B cell (primary cell): ENCODE measurements at places on chromosomes 3 and 15. TPM values are rescaled to one million over a fixed set of nuclear protein-coding genes. Genes with fewer than 3 reads are reported as not detected.

GRCh38 chr3:113055201-113055600 lies 64.4 kb downstream of the GTPBP8 start:
- DNase-seq, result no peak

The CCDC191 gene
- total RNA-seq, result 47.9 and 52.5 TPM in 2 replicates

- no peak for DNase-seq
These were observed 609.7 kb downstream of the MCTP2 start for GRCh38 chr15:94840794-94841783.

DNA sequence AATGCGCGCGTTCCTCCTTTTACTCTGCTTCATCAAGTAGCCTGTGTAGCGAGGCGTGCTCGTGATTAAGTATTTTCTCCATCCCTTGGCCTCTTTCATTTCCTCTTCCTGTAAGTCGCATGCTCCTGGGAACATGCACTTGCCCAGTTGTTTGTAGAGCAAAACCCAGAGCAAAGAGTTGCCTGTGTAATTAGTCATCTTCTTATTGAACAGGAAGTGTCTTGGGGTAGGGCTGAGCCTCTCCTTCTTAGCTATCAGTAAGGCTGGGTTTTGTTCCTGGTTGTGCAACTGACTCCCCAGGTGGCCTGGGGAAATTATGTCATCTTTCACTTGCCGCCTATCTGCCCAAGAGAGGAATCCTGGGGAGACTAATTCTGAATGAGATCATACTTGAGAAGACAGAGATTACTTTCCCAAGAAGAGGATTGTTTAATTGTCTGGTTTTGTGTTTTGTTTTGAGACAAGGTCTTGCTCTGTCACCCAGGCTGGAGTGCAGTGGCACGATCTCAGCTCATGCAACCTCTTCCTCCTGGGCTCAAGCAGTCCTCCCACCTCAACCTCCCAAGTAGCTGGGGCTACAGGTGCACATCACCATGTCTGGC lies 14.9 kb downstream of the LIPH start:
- peak; percentile 35 for DNase-seq

DNA sequence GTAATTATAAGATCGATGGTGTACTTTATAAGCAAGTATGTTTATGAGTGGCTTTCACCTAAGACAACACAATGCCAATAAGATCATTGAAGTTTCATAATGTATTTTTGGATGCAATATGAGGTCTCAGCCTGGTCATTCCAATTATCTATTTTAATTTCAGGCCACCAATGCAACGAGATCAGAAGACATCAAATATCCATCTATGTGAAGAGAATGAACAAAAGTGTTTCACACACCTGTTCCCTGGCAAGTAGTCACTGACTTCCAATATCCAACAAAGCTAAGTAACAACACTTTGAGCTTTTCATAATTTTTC lies 53.6 kb upstream of the TMCO5A start:
- no peak for DNase-seq

DNA sequence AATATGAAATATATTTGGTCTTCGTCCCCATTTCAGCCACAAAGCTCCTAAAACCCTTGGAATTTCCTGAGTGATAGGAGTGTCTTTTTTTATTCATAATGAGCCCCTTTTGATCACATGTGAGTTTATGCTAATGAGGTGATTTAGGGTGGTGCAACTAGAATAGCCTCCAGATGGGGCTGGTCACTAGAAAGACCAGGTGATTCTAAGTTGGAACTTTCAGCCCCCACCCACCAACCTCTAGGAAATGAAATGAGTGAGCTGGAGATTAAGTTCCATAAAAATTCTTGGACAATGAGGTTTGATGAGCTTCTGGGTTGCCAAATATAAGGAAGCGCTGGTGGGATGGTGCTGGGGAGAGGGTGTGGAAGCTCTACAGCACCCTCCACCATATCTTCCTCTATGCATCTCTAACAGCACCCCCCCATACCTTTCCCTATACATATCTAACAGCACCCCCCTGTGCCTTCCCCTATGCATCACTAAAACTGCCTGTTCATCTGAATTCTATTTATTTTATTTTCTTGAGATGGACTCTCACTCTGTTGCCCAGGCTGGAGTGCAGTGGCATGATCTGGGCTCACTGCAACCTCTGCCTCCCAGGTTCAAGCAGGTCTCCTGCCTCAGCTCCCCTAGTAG lies 2.1 kb upstream of the SMCO1 start:
- DNase-seq, result no peak

DNA sequence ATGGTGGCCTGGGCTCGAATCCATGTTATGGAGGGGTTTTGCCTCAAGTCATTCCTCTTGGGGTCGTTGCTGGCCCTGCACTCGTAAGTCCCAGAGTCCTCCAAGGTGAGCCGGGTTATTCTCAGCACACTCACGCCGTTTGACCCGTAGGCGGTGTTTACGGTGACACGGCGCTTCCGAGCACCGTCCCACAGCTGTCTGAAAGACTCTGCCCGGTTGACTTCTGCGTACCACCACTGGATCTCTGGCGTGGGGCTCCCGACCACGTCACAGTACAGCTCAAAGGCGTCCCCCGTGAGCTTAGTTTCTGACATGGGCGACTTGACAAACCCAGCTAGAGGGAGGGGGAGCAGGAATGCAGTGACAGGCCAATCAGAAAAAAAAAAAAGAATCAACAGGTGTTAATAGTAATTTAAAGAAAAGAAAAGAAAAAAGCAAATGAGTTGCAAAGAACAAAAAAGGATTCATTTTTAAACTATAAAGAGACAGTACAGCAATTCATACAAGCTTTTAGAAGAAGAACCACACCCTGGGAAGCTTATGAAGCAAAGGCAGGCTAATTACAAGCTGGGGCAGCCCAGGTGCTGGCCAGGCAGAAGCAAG lies 36.1 kb downstream of the NPTN start:
- no peak for DNase-seq

The MRAS gene
- 0.22 and 0.27 TPM in 2 replicates for total RNA-seq
